ENCODE measurements at places on chromosomes 7 and 10.

DNA sequence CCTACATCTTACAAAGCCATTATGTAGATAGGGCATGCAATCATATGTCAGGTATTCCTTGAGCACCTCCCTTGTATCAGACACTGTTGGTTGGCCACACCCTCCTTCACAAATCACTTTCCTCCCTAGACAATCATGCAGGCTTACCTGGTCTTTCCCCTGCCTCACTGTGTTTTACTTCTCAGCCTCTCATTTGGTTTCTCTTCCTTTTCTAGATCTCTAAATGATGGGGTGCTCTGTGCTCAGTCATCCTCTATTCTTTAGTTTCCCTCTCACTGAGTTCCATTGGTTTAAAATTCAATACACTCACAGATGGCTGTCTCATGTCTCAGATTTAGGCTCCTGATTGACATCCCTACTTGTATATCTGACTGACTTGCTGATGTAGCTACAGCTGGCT is 31.4 kb downstream of the ANK3 start:
- H3K27ac ChIP-seq, result no peak overlapping the region
- no peak overlapping the region for H3K4me3 ChIP-seq
- peaks cover 4% of the 10 kb centered on the region for H3K4me1 ChIP-seq
- no peaks in the 10 kb centered on the region for H3K27me3 ChIP-seq
- no peak for DNase-seq

DNA sequence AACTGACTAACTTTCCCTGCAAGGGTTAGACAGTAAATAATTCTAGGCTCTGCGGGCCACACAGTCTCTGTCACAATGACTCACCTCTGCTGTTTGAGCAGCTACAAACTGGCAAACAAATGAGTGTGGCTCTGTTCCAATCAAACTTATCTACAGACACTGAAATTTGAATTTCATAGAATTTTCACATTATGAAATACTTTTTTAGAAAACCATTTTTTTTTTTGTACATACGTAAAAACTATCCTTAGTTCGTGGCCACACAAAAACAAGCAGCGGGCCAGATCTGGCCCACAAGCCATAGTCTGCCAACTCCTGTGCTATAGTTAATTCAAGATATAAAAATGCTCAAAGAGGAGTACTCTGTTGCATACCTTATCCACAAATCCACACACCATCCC is 32.6 kb downstream of the PIP4K2A start:
- H3K4me3 ChIP-seq, result peak overlapping the region; percentile 75
- H3K4me1 ChIP-seq, result peaks cover 90% of the 10 kb centered on the region
- H3K27ac ChIP-seq, result peak overlapping the region; percentile 99
- H3K36me3 ChIP-seq, result peaks cover 3% of the 10 kb centered on the region
- H3K27me3 ChIP-seq, result no peaks in the 10 kb centered on the region

- H3K4me1 ChIP-seq, result peaks cover 71% of the 10 kb centered on the region
- H3K27me3 ChIP-seq, result peaks cover 3% of the 10 kb centered on the region
- H3K36me3 ChIP-seq, result peaks cover 33% of the 10 kb centered on the region
- peak overlapping the region; percentile 64 for H3K4me3 ChIP-seq
- peak overlapping the region; percentile 97 for H3K27ac ChIP-seq
- peak; percentile 79 for DNase-seq
Measured at GRCh38 chr7:41881331-41882130, 178.6 kb upstream of the INHBA start.

DNA sequence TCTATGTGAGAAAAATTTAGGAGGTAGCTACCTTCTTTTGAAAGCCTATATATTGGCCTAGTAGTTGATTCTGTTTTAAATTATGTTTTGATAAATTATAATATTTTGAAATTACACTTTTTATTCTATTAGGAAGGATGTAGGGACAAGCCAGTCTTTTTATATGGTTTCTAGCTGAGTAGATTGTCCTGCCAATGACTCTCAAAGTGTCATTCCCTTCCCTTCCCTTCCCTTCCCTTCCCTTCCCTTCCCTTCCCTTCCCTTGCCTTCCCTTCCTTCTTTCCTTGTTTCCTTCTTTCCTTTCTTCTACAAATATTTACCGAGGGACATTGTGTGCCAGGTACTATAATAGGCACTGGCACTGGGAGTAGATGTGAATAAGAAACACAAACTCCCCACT is 99.7 kb upstream of the HDAC9 start:
- peaks cover 9% of the 10 kb centered on the region for H3K4me1 ChIP-seq
- no peaks in the 10 kb centered on the region for H3K27me3 ChIP-seq
- DNase-seq, result no peak

DNA sequence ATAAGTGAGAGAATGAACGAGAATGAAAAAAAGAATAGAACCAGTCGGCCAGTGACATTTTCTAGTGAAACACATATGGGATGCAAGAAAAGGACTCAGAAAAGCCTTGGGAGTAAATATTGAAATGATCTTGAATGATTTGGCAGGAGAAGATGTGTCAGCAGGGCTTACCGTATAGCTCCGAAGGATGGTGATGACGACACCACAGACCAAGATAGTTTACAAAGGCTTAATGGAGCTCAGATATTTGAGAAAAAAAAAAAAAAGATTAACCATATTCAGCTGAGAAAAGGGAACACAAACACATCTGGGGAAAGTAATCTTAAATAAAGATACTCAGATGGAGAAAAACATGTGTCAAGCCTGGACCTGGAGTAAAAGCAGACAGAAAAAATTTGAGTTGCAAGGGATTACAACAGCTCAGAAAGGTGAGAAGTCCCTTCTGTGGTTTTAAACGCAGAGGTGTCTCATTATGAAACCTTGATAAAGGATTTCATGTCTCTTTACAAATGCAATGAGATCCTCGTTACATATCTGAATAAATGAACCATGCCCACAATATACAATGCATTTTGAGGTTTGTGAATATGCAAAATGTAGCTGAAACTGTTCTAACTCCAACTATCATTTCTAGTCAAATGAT is 36.0 kb downstream of the DNAJB9 start:
- no peaks in the 10 kb centered on the region for H3K36me3 ChIP-seq
- no peak for DNase-seq
- no peak overlapping the region for H3K4me3 ChIP-seq
- no peak overlapping the region for H3K27ac ChIP-seq
- H3K27me3 ChIP-seq, result peaks cover 4% of the 10 kb centered on the region
